ENCODE measurements at places on chromosomes 2 and 18.

DNA sequence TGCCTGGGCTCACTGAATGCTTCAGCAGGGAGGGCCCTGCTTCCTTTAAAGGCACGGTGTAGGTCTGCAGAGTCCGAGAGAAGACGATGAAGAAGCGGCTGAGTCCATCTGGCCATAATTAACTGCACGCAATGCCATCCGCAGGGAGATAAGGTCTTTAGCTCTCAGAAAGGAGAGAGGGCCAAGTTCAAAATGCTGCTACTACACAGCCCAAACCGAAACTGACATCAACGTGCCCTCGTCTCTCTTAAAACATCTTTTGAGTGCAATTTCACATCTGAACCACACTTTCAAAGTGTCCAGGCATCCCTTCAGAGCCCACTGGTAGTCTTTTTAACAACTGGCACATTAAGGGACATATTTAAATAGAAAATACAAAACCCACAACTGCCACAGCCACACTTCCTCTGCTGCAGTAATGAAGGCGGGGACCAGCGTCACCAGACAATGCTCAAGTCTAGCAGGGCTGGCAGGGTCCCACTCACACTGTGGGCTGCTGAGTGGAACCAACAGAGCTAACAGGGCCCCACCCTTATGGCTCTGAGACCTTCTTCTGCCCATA is 35.8 kb downstream of the ST3GAL5 start:
- DNase-seq: peak; percentile 93

DNA sequence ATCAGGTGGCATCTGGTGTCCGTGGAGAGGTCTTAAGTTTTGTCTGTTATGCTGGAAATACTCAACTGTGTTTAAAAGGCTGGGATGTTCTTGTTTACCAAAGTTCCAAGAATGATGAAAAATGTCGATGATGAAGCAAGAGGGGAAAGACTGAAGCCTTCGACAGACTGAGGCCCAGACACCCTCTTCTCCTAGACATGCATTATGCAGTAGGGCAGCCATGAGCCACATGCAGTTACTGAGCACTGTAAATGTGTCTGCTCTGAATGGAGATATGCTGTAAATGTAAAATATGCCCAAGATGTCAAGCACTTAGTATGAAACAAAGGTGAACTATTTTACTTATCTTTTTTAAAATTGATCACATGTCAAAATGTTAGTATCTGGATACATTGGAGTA is 163.1 kb downstream of the GALNT14 start:
- DNase-seq: no peak

- DNase-seq: no peak
These were observed 77.1 kb downstream of the HS1BP3 start for GRCh38 chr2:20573620-20574422.

DNA sequence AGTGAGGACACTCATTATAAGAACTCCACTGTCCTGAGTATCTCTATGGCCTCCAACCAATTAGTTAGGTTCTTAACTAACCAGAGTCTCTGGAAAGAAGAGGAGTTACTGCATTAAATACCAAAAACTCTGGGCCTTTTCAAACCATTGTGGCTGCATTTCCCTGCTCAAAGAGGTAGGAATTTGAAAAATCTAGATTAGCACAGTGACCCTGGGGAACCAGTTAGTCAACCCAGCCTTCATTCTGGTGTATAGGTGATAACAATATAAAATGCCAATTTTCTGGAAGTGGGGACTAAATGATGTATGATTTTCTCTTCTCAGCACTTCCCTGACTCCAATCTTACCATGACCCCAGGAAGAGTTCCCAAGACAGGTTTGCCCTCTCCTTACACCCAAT is 287.8 kb upstream of the SETBP1 start:
- DNase-seq: no peak

DNA sequence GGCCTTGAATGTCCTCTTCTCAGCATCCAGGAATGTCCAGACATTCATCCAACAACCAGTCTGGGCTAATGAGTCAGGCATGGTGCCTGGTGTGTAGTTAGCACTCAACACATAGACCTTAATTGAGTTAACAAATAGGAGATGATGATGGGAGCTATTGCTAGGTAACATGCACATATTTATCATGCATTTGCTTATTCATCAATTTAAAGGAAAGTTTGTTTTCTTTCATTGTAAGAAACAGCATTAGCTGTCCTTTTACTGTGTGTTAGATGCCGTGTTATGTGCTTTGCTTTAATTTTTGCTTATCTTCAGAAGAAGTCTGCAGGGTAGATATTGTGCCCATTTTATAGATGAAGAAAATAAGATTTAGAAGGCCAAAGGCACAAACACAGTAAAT is 43.2 kb downstream of the TSN start:
- no peak for DNase-seq

GRCh38 chr2:151087377-151087776 is 174.3 kb downstream of the RBM43 start:
- DNase-seq: no peak

GRCh38 chr2:218343591-218343990 is 13.1 kb upstream of the CATIP start:
- DNase-seq: no peak
